ENCODE measurements at places on chromosomes 12 and 14.

DNA sequence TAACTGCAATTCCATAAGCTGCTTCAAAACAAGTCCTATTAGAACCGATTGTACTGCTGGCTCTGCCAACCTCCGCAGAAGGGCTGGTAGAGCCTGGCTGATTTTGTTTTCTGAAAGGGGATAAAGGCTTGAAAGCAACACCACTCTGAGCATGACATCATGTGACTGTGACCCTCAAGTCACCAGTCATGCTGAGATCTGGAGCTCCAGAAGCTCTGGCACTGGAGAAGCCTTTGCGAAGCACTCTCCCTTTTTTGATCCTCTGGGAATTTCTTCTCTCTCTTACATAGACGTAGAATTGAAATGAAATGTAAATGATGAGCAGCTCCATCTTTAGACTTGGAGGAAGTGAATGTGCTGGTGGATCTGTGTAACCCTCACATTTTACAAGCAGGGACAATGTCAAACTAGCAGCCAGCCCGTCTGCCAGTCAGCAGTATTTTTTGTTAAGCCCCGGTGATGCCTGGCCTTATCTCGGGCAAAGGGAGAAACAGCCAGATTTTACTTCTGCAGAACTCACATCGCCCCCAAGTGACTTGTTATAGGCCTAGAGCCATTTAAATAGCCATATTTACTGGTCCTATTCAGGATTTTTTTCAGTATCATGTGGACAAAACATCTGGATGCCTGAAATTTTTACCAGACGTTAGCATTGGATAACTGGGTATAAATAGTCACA, 112.1 kb upstream of the NPAS3 start:
- no peak for DNase-seq

GRCh38 chr14:75469606-75470237, 41.9 kb downstream of the JDP2 start:
- DNase-seq, result no peak

DNA sequence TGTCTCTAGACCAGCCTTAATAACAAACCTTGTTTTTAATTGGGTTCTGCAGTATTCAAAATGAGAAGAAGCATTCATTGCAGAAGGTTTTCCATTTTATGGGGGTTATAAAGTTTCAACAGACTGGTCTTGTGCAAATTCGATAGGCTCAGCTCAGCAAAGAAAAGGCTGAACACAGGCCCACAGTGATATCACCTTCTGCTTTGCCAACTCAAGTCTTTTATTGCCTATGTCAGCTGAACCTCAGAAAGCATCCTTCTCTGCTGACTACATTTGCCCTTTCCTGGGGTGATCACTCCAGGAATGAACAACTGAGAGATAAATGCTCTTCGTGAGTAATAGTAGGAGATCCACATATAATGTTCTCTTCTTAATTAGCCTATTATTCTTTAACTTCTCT, 134.5 kb upstream of the CCDC175 start:
- DNase-seq, result no peak

- DNase-seq, result no peak
Measured at GRCh38 chr14:79357307-79357706, 854.0 kb downstream of the DIO2 start.

GRCh38 chr12:39061576-39061975, 156.2 kb upstream of the CPNE8 start:
- no peak for DNase-seq

- no peak for DNase-seq
Measured at GRCh38 chr14:70237710-70238109, 49.0 kb upstream of the SLC8A3 start.
